ENCODE measurements at places on chromosomes 2 and 18.

- DNase-seq = no peak
These were observed 9.7 kb upstream of the ATP6V1B1 start for GRCh38 chr2:70926042-70926441.

DNA sequence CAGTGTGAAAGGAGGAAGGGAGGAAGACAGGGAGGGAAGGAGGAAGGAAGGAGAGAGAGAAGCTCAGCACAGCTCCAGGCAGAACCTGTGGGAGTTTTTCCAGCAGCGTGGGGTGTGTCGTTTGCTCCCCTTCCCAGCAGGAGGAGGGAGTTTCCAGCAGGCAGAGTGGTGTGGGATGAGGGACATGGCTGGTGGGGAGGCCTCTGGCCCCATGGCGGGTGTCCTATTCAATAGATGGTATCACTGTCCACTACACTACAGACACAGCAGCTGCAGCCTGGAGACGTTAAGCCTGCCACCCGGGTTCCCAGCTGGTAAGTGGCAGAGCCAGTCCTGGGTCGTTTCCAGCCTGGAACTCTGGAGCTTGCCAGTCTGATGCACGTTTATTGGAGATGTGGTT is 44.7 kb downstream of the GLI2 start:
- DNase-seq = no peak

DNA sequence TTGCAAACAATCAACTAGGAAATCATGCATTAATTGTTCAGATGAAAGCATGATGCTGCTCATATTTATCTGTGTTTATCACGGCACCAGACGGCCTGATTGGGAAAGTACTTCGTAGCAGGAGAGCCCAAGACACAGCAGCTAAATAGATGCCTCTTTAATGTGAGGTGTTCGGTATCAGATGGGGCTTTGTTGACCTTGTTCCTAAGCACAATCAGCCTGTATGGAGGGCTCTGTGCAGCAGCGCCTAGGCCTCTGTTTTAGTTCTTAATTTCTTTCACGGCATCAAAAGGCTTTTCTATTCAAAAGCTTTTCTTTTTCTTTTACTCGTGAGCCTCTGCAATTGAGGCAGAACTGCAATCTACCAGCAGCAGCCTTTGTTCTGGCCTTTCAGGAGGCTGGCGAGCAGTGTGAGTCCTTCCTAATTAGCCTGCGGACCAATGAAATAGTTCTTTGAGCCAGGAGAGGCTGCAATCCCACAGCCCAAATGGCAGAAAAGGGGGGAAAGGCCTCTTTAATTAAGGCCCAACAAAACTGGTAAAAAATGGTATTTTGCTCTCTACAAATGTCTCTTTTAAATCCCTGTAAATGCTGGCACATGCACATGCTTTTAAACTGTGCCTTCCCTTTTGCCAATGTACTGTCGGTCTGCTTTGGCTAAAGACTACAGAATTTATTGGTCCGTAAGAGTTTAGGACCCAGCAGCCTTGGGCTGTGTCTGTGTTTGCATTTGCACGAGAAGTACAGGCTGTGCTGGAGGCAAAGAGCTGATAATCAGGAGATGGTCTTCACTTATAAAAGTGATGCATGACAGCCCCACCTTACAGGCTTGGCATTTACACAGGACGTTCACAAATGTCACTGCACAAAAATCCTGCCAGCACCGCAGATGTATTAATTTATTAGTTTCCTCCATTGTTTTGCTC is 159.6 kb downstream of the RND3 start:
- peak; percentile 41 for DNase-seq

GRCh38 chr2:159298967-159299366 is 12.5 kb upstream of the WDSUB1 start:
- no peak for DNase-seq

GRCh38 chr2:24214880-24215279 is 40.0 kb downstream of the FAM228A start:
- no peak for DNase-seq

- no peak for DNase-seq
These were observed 507.9 kb upstream of the SYT4 start for GRCh38 chr18:43785158-43785557.

- no peak for DNase-seq
These were observed 674.0 kb downstream of the CNTNAP5 start for GRCh38 chr2:124698979-124699565.

DNA sequence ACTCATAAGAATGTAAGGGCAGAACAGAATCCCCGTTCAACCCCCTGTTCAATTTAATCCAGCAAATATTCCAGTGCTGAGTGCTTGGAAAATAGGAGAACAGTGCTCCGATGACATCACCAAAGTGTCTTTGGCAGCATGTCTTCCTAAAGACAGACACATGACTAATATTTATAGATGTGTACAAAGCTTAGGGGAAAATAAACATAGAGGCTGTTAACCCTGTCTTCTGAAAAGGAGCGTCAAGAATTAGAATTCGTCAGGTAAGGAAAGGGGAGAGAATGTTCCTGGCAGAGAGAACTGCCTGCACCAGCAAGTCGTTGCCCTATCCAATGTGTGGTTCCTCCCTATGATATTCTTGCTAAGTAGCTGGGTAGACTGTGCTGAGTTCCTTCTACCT is 72.7 kb downstream of the PLB1 start:
- no peak for DNase-seq

DNA sequence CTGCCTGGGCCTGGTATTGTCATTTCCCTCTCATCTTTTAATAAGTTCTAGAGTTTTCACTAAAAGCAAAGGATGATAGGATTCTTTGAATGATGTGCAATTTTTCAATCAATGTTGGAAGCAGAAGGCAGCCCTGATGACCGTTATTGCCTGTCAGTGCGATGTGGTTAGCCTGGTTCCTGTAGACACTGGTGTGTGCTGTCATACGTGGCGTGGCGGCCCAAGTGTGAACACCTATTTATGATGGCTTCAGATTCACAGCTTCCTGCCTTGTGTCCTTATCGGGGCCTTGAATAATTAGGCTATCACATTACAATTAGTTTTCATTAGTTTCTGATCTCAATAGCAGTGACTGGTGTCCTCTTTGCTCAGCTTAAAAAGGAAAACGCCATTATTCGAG is 218.5 kb downstream of the TPGS2 start:
- no peak for DNase-seq

DNA sequence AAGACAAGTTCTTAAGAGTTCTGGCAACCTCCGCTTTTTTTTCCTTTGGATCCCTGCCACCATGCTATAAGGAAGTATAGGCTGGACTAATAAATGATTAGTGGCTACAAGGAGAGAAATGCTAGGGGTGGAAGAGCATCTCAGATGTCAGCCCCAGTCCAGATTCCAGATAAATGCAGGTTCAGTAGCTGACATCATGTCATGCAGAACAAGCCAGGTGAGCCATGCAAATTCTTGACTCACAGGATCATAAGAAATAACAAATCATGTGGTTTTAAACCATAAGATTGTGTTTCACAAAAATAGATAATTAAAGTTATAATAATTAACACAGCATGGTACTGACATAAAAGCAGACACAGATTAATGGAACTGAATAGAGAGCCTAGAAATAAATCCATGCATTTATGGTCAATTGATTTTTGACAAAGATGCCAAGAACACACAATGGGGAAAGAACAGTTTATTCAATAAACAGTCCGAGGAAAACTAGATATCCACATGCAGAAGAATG is 152.9 kb upstream of the SESTD1 start:
- peak; percentile 54 for DNase-seq

DNA sequence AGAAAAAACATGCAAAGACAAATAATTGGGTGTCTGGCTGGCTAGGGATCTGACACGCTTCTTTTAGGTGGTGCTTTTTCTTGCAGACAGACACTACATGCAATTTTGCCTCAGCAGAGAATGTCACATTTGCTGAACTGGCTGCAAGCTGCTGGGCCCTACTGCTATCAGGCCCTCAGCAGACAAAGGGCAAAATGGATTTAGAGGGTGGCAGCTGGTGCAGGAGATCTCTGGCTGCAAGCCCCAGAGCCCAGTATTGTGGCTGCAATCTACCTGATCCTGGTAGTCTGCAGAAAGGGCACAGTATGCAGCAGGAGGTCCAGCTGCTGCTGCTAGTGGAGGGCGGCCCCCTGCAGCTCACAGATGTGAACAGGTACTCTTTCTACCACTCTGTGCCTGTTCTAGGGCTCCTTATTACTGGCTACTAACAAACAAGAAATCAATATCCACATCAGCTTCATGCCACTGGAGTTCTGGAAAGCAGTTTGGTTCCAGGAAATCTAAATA is 796.7 kb upstream of the CELF4 start:
- no peak for DNase-seq

GRCh38 chr2:104025295-104025694 is 828.6 kb upstream of the POU3F3 start:
- no peak for DNase-seq

DNA sequence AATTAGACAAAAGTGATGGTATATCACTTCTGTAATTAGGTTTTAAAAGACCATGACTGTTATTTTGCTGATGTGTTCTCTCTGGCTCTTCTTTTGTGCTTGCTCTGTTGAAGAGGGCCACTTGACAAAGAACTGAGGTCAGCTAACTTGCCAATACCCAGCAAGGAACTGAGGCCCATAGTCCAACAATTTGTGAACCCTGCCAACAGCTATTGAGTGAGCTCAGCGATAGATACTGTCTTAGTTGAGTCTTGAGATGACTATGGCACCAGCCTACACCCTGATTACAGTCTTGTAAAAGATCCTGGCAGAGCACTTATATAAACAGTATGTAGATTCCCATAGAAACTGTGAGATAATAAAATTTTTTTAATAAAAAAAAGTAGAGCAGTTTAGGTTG is 103.0 kb downstream of the BMPR2 start:
- no peak for DNase-seq

- DNase-seq = no peak
These were observed 35.4 kb upstream of the ITGAV start for GRCh38 chr2:186554429-186554828.

DNA sequence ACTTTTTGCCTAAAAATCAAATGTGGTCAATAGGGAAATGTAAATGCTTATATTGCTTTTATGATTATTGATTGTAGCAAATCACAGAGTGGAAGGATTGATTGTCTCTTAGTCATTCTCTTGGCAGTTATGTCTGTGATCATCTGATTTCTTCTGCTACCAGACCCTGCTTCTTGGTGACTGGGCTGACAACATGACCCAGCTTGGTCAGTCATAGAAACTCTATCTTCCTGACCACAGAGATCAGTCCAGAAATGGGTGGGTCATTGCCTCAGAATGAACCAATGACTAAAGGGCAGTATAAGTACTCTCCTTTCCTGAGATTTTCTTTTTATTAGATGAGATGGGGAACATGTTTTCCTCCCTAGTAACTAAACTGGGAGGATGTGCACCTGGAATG is 87.6 kb downstream of the MAIP1 start:
- DNase-seq = no peak

DNA sequence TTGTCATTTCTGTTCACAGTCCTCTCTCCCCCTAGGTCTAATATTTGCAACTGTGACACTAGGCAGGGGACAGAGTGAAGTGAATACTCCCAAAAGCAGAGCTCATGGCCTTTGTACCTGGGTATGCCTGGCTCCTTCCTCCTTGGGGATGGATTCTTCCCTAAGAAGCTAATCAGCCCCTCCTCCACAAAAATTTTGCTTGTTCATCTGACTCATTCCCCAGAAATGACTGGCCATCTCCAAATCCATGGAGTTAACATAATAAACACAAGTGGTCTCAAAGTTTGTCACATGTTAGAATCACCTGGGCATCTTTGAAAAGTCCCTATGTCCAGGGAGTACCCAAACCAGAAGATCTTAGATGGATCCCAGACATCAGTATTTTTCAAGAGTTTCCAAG is 65.3 kb downstream of the SUCLG1 start:
- no peak for DNase-seq

- no peak for DNase-seq
These were observed 34.0 kb downstream of the DOCK10 start for GRCh38 chr2:225008179-225008856.

DNA sequence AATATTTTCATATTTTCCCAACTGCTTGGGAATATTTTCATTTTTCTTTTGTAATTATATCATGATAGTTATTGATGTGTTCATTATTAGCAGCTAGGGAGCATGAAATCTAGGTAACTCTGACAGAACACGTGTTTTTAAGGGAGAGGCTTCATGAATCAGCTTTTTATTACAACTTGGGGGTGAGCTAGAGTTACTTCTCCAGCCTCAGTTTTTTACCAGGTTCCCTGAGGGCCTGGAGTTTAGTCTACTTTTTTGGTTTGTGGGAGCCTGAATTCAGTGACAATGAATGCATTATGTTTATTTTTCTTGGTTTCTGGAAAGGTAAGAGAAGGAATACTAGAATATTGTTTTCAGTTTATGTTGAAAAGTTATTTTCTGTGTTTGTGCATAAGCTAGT is 18.0 kb downstream of the NAB1 start:
- DNase-seq = no peak

DNA sequence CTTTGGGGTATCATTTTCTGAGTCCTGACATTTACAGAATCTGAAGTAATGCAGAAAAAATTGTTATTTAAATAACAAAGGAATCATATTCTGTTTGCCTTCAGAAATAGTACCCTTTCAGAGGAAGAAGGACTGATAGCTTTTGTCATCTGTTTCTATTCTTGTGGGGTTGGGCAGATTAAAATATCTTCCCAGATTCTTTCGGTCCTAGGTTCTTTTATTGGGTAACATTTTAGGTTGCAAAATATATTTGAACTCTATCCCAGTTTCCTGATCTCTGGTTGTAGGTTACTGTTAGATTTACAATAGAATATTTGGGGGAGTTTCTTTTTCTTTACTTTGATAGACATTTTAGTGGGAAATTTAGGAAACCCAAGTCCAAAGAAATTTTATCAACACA is 550.5 kb downstream of the SPAG16 start:
- no peak for DNase-seq

DNA sequence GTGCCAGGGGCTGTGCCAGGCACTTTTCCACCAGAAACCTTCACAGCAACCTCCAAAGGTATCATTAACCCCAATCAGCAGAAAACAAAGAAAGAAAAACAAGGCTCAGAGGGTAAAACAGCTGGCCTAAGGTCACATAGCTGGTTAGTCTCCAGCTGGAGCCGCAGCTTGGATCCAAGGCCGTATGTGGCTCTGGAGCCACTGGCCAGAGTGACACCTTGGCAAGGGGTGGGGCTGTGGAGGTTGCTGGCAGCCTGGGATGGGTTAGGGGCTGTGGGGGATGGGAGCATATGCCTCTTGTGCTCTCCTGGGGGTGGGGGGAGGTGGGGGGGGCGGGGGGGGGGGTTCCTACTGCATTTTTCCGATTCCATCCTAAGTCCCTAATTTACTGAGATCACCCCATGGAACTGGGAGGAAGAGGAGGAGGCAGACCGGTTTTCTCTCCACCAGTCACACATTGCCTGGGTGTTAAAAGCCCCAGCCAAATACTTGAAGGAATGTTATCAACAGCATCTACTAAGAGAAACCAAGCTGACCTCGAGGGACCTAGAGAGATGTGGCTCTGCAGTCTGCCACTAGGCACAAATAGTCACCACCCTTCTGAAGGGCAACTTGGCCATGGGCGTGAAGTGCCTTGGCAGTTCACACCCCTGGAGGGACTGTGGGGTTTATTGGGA is 8.0 kb downstream of the HAAO start:
- no peak for DNase-seq

DNA sequence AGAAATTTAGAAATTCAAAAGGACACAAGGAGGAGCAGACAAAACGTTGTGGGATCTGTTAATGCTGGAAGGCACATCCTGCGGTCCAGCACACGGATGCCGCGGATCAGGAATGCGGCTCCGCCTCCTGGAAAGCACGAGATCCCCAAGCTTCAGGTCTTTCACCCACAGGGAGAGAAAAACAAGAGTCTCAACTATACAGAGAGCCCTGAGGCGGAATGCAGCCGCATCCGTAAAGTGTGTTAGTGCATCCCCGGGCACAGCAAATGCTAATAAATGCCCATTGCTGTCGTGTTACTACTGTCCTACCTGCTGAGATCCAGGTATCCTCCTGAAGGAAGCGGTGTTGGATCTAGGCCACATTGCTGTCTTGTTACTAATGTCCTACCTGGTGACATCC is 303.9 kb downstream of the EIPR1 start:
- no peak for DNase-seq

- DNase-seq = no peak
These were observed 116.6 kb downstream of the GLI2 start for GRCh38 chr2:120852200-120852815.

Data from NCI-H774 (cell line).